ENCODE measurements at places on chromosomes 3 and 15. TPM values are rescaled to one million over a fixed set of nuclear protein-coding genes. Genes with fewer than 3 reads are reported as not detected.
A peak's percentile ranks its signal among the peaks of the same experiment; 100 is the strongest.

Gene SLC9C1
- total RNA-seq: 0.28 TPM

- no peaks in the 10 kb centered on the region for H3K4me1 ChIP-seq
- H3K36me3 ChIP-seq: no peaks in the 10 kb centered on the region
- H3K27me3 ChIP-seq: peaks cover 4% of the 10 kb centered on the region
- no peak for DNase-seq
- no peak overlapping the region for H3K4me3 ChIP-seq
- no peak overlapping the region for H3K27ac ChIP-seq
Observed at GRCh38 chr15:79212589-79213157, 69.8 kb upstream of the ANKRD34C start.

DNA sequence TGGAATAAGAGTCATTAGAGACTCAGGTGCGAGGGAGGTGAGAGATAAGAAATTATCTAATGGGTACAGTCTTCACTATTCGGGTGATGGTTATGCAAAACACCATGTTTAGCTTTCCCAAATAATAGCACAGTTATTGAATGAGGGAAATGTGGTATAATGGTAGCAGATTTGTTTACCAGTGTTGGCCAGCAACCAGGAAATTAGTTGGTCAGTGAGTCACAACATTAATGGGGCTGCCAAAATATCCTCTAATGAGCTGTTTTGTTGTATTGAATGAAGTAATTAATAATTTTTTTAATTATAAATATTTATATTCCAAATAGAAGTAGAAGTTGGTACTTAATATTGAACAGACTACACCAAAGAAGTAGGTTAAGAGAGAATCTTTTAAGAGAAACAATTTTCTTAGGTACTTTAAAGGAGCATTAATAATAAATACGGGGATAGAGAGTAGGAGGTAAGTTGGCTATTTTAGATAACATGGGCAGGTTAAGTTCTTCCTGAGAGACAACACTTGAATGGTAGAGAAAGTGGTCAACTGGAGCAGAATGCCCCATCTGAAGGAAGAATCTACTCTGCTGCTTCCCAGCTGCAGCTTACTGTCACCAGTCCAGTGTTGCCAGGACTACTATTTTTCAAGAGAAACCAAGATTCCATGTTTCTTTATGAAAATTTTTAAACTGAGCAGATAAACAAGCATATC lies 218.8 kb downstream of the UBE2E2 start:
- DNase-seq: no peak
- no peaks in the 10 kb centered on the region for H3K4me1 ChIP-seq
- H3K27ac ChIP-seq: no peak overlapping the region
- no peak overlapping the region for H3K4me3 ChIP-seq
- no peaks in the 10 kb centered on the region for H3K36me3 ChIP-seq

Gene C3orf49
- total RNA-seq: not detected

Gene SCAANT1
- not detected for total RNA-seq

- no peak overlapping the region for H3K4me3 ChIP-seq
- H3K27ac ChIP-seq: no peak overlapping the region
- no peak for DNase-seq
- no peaks in the 10 kb centered on the region for H3K27me3 ChIP-seq
- H3K36me3 ChIP-seq: no peaks in the 10 kb centered on the region
Observed at GRCh38 chr3:72054976-72055375, 270.0 kb upstream of the PROK2 start.

DNA sequence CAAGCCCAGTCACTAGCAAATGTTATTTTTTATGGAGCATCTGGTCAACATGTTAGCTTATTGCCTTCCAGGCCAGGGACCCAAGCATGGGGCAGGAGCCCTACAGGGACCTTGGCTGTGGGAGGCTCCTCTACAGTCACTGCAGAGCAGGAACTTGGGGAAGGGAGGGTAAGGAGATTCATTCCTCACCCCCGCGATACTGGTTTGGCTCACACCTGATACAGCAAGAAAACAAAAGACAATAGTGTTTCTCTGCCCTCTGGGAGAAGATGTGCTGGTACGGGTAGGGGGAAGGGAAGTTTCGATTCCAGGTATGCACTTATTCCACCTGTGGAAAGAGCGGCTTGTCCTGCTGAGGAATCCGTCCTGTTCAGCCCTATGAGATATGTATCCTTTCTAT lies 77.6 kb downstream of the SLC12A8 start:
- H3K4me1 ChIP-seq: no peaks in the 10 kb centered on the region
- no peak for DNase-seq
- no peaks in the 10 kb centered on the region for H3K36me3 ChIP-seq
- no peaks in the 10 kb centered on the region for H3K27me3 ChIP-seq

GRCh38 chr3:107216711-107217110 lies 160.5 kb upstream of the CCDC54 start:
- DNase-seq: no peak
- H3K27ac ChIP-seq: no peak overlapping the region
- H3K36me3 ChIP-seq: no peaks in the 10 kb centered on the region
- no peaks in the 10 kb centered on the region for H3K27me3 ChIP-seq

DNA sequence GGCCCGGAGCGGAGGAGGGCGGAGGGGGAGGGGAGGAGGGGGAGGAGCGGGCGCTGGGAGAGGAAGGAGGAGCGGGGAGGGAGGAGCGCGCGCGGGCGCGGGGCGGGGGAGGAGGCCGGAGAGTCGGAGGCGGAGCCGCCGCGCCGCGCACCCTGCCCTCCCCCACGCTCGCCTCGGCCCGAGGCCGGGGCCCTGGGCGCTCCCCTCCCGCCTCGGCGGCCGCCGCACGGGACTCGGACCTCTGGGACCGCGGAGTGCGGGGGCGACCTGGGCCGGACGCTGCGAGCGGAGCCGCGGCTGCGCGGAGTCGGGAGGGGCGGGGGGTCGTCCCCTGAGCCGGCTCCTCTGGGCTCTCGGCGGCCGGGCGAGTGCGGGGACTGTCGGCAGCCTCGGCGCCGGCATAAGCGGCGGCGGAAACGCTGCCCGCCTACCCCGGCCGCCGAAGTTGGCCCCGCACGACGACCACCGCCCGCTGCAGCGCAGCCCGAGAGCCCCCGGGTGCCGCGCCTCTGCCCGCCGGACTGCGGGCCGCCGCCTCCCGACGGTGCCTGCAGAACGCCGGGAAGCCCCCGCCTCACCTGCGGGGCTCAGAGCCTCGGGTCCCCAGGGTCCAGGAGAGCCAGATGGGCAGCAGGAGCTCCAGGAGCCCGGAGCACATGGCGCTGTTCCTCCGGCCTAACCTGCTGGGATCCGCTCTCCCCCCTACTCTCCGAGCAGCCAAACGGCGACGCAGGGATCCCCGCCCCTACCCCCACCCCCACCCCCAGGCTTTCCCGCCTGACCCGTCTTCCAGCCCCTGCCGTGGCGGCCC lies 406 bp upstream of the GABRB3 start:
- no peak overlapping the region for H3K27ac ChIP-seq
- DNase-seq: no peak
- H3K4me1 ChIP-seq: peaks cover 16% of the 10 kb centered on the region
- H3K27me3 ChIP-seq: peaks cover 2% of the 10 kb centered on the region

DNA sequence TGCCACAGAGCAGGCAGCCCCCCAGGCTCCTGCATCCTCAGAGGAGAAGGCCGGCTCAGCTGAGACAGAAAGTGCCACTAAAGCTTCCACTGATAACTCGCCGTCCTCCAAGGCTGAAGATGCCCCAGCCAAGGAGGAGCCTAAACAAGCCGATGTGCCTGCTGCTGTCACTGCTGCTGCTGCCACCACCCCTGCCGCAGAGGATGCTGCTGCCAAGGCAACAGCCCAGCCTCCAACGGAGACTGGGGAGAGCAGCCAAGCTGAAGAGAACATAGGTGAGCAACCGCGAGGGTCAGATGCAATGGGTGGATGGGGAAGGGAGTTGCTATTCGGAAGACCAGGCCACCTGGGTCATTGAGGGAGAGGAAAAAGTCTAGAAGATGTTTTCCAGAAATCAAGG lies 53.0 kb downstream of the GAP43 start:
- H3K4me3 ChIP-seq: no peak overlapping the region
- DNase-seq: no peak
- H3K36me3 ChIP-seq: no peaks in the 10 kb centered on the region
- no peaks in the 10 kb centered on the region for H3K4me1 ChIP-seq
- H3K27ac ChIP-seq: no peak overlapping the region

DNA sequence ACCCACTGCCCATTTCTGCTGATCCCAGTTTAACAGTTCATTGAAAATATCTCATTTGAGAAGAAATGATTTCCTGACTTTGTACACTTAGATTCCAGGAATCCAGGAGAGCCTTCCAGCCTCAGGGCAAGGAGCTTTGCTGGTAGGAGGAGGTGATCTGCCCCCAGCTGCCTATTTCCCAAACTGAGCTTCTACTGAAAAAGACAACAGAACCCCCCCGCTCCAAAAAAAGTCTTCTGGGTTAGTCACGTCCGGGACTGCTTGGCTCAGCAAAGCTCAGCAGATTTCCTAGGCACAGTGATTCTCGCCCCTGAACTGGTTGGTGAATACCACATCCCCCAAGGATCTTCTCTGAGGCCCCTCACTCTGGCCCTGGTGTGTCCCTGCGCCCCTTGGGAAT lies 13.1 kb downstream of the SLC6A6 start:
- H3K4me1 ChIP-seq: peaks cover 2% of the 10 kb centered on the region
- no peak overlapping the region for H3K4me3 ChIP-seq
- no peaks in the 10 kb centered on the region for H3K27me3 ChIP-seq
- DNase-seq: no peak
- H3K36me3 ChIP-seq: no peaks in the 10 kb centered on the region
- H3K27ac ChIP-seq: no peak overlapping the region

Gene STAB1
- total RNA-seq: 43.0 TPM

DNA sequence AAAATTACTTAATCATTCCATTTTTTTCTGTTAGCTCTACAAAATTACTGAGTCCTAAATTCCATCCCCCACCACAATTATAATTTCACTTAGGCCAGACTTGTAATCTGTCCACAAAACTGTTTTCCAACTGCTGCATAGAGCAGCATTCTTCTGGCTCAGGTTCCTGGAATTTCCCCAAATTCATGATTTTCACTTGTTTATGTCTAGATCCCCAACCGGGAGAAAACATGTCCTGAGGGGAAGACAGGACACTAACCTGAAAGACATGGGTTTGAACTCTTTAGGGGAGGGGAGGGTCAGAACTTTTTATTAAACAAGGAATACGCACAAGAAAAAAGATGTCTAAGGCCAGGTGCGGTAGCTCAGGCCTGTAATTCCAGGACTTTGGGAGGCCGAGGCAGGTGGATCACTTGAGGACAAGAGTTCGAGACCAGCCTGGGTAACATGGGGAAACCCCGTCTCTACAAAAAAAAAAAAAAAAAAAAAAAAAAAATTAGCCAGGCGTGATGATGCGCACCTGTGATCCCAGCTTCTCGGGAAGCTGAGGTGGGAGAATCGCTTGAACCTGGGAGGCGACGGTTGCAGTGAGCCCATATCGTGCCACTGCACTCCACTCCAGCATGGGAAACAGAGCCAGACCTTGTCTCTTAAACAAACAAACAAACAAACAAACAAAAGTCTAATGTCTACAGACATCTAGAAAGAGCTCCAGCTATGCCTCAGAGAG lies 1.5 kb downstream of the ETFA start:
- H3K4me3 ChIP-seq: peak overlapping the region; percentile 94
- no peaks in the 10 kb centered on the region for H3K27me3 ChIP-seq
- no peak overlapping the region for H3K27ac ChIP-seq
- peaks cover 24% of the 10 kb centered on the region for H3K4me1 ChIP-seq
- no peak for DNase-seq

DNA sequence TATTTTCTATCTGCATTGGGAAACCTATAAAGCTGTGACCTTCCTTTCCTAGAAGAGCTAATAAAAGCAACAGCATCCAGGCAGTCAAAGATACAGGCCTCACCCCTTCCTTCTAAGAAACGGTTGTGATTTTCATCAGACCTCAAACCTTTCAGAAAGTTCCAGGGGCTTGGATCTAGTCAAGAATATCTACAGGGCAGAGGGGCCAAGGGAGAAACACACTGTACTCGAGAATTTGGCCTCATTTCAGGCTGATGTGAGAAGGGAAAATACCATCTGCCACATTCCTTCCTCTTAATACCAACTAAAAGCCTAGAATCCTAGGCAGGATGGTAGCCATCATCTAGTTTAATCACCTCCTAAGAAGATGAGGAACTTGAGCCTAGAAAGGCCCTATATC lies 24.5 kb upstream of the BCL6 start:
- H3K4me3 ChIP-seq: no peak overlapping the region
- H3K4me1 ChIP-seq: no peaks in the 10 kb centered on the region
- no peaks in the 10 kb centered on the region for H3K36me3 ChIP-seq
- DNase-seq: no peak
- H3K27ac ChIP-seq: no peak overlapping the region

Gene BSN
- 0.67 TPM for total RNA-seq

Gene CCDC51
- total RNA-seq: 12.7 TPM

Measured in liver (tissue), 10 donors.